ENCODE measurements at places on chromosomes 2 and 18.

GRCh38 chr2:238905224-238905623 lies 57.3 kb downstream of the TWIST2 start:
- H3K36me3 ChIP-seq, result no peaks in the 10 kb centered on the region
- no peaks in the 10 kb centered on the region for H3K27me3 ChIP-seq
- DNase-seq, result no peak
- H3K4me3 ChIP-seq, result no peak overlapping the region

- no peak for DNase-seq
- no peak overlapping the region for H3K27ac ChIP-seq
- peaks cover 7% of the 10 kb centered on the region for H3K4me1 ChIP-seq
Observed at GRCh38 chr18:73756256-73757091, 391.2 kb downstream of the FBXO15 start.

GRCh38 chr2:203340791-203341487 lies 12.7 kb downstream of the ABI2 start:
- H3K36me3 ChIP-seq, result peaks cover 15% of the 10 kb centered on the region
- H3K4me3 ChIP-seq, result no peak overlapping the region
- no peaks in the 10 kb centered on the region for H3K27me3 ChIP-seq
- H3K4me1 ChIP-seq, result peaks cover 35% of the 10 kb centered on the region
- DNase-seq, result no peak

DNA sequence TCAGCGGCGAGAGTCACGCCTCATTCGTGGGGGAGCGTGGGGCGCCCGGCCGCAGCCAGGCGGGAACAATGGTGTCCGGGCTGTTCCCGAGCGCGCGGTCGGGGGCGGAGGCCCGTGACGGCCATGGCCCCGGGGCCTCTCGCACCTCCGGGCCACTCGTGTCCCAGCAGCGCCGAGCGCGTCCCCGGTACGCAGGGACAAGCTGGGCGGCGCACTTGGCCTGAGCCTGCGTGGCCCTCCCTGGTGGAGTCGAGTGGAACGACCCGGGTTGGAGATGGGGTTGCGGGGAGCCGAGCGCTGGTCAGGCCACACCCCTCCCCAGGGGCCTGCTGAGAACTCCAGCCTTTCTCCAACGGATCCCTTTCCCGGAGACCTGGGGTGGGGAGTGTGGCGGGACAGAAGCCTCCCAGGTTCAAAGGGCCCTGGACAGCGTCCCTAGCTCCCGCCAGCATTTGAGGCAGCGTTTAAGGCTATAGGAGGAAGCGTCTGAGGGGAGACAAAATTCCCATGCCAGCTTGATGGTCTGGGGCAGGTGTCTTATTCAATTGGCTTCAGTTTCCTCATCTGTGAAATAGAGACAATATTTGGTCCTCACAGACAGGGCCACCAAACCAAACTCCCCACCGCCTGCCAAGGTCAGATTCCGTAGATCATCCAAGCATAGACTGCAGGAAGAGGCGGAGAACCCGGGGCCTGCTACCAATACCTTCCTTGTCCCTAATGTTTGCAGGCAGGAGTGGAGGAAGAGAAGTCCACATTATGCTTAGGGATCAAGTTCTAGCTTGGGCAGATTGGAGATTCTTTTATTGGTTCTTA lies 553 bp downstream of the CNDP2 start:
- peaks cover 41% of the 10 kb centered on the region for H3K4me1 ChIP-seq
- peaks cover 21% of the 10 kb centered on the region for H3K36me3 ChIP-seq
- H3K4me3 ChIP-seq, result peak overlapping the region; percentile 96
- peak; percentile 59 for DNase-seq

- DNase-seq, result peak; percentile 73
- H3K27me3 ChIP-seq, result peaks cover 23% of the 10 kb centered on the region
- peak overlapping the region; percentile 97 for H3K4me3 ChIP-seq
- H3K27ac ChIP-seq, result peak overlapping the region; percentile 100
Observed at GRCh38 chr2:202032846-202033316, 774 bp upstream of the FZD7 start.

DNA sequence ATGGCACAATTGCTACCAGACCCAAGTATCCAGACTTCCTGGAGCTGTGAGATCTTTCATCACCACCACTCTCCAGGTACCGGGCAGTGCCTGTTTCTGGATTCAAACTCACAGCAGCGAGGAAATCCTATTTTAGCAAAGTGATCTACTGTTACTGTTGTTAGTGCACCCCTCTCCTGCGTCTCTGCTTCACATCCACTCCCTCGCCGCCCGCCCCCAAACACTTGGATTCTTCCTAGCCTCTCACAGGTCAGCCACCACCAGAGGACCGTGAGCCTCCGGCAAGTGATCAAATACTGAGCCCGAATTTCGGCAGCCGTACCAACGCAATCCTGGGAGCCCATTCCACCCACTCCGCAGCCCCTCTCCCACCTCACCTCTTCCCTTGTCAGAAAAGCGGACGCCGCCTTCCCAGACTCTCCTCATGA lies 519 bp downstream of the METTL4 start:
- peak overlapping the region; percentile 98 for H3K4me3 ChIP-seq
- H3K27ac ChIP-seq, result peak overlapping the region; percentile 99
- H3K27me3 ChIP-seq, result no peaks in the 10 kb centered on the region
- DNase-seq, result peak; percentile 70

DNA sequence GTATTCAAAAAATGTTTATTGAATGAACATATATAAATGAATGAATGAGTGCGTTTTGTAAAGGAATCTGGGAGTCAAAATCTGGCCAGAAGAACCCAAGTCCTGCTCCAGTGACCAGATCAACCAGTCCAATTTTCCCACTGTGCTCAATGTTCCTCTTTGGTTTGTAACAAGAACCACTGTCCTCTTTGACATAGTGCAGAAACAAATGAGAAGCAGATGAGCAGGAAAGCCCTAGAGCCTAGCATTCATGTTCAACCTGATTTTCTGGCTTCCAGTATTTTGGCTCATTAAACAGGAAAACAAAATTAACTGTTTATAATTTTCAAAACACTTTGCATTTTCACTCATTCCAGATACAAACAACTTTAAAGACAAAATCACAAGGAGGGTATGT lies 23.2 kb downstream of the FAM124B start:
- no peaks in the 10 kb centered on the region for H3K4me1 ChIP-seq
- no peak overlapping the region for H3K4me3 ChIP-seq
- H3K36me3 ChIP-seq, result no peaks in the 10 kb centered on the region
- H3K27ac ChIP-seq, result no peak overlapping the region
- H3K27me3 ChIP-seq, result no peaks in the 10 kb centered on the region

- H3K27ac ChIP-seq, result no peak overlapping the region
- H3K4me3 ChIP-seq, result no peak overlapping the region
- H3K4me1 ChIP-seq, result peaks cover 25% of the 10 kb centered on the region
- no peaks in the 10 kb centered on the region for H3K36me3 ChIP-seq
Observed at GRCh38 chr2:133598769-133599168, 30.5 kb upstream of the NCKAP5 start.
